Brain (organoid and tissue), 16 donors: ENCODE measurements at places on chromosomes 5 and 9. TPM values are rescaled to one million over a fixed set of nuclear protein-coding genes. Genes with fewer than 3 reads are reported as not detected.

Gene SLC9A3
- polyA plus RNA-seq, result 19.5 TPM

Gene ADAMTS6
- polyA plus RNA-seq, result 0.08 TPM

Gene KCNT1
- polyA plus RNA-seq, result 3.2 TPM

Gene C7
- 3.6 TPM for polyA plus RNA-seq

Gene ESM1
- polyA plus RNA-seq, result 1.3 TPM

Gene CDH9
- polyA plus RNA-seq, result 0.37 TPM

- peak; percentile 90 for DNase-seq
Measured at GRCh38 chr9:118954857-118955256, 414.4 kb downstream of the BRINP1 start.

GRCh38 chr9:91495450-91495849, 71.8 kb upstream of the NFIL3 start:
- no peak for DNase-seq

GRCh38 chr9:131043646-131044045, 34.7 kb downstream of the LAMC3 start:
- no peak for DNase-seq

- no peak for DNase-seq
Measured at GRCh38 chr5:100550531-100551051, 15.4 kb downstream of the FAM174A start.

DNA sequence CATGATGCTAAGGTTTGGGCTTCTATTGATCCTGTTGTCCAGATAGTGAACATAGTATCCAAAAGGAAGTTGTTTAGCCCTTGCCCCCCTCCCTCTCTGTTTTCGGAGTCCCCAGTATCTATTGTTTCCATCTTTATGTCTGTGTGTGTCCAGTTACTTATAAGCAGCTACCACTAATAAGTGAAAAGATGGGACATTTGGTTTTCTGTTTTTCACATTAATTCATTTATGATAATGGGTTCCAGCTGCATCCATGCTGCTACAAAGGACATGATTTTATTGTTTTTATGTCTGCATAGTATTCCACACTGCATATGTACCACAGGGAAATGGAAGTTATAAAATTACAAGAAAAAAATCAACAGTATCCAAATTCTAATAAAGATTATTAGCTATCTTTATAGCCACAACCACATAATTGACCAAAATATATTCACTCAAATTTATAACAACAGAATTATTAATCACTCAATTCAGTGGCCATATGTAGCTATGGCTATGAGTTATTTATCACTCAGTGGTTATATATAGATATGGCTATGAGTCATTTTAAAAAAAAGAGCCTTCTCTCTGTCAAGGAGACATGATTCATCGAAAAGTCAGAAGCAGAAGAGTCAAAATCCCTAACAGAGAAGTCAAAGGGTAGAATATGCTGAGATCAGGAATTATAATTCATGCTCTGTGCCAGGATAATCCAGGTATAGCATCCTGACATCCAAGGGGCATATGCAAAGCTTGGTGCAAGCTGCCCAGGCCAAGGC, 367.5 kb downstream of the DEPDC1B start:
- no peak for DNase-seq

DNA sequence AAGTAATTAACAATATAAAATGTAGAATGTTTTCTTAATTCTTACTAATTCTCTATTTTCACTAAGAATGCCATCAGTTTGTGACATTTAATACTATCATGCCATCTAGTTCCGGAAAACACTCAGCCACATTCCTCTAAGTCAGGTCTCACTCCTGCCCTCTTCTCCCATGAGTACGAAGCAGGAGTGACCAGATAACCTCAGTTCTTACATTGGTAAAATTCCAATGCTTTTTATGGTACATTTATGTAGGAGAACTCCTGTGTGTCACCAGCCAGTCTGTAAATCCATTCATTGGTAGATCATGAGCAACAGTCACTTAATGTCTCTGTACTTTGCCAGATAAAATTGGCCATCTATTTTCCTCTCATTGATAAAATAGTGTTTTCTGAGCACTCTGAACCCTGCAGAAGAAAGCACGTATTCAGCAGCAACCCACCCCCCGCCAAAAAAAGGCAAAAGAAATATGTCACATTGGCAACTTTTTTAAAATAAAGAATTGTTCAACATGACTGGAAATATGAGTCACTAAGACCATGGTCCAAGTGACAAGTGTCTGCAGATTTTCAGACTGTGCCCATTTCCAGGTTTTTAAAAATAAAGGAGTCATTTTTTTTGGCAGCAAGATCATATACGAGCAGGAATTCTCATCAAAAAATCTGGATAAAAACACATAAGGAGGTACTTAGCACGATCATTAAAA, 11.8 kb downstream of the GLIS3 start:
- DNase-seq, result no peak

- no peak for DNase-seq
Measured at GRCh38 chr9:20315677-20316076, 306.6 kb downstream of the MLLT3 start.

DNA sequence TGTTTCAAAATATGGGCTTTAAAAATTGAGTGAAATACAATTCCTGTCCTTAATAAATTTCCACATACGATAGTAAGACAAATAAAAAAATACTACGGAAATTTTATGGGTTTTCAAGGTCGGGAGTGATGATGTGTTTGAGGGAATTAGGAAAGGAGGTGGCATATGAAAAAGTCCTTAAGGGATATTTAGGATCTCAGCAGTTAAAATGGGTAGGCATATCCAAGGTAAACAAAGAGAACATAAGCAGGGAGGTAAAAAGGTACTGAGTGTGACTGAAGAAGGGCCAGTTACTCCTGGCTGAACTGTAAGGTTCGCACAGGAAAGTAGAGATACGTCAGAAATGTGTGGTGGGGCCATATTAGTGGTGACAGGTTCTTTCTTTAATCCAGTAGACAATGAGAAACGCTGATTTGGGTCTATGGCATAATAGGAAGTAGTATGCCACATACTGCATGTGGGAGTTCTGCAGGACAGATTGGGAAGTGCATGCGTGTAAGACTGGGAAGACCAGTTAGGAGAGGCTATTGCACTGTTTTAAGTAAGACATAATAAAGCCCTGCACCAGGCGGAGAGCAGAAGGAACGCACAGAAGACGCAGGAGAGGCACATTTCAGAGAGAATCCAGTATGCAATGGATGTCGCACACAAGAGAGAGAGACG, 937 bp upstream of the HMGCR start:
- peak; percentile 94 for DNase-seq

- no peak for DNase-seq
Measured at GRCh38 chr9:18056993-18057369, 417.0 kb upstream of the ADAMTSL1 start.

DNA sequence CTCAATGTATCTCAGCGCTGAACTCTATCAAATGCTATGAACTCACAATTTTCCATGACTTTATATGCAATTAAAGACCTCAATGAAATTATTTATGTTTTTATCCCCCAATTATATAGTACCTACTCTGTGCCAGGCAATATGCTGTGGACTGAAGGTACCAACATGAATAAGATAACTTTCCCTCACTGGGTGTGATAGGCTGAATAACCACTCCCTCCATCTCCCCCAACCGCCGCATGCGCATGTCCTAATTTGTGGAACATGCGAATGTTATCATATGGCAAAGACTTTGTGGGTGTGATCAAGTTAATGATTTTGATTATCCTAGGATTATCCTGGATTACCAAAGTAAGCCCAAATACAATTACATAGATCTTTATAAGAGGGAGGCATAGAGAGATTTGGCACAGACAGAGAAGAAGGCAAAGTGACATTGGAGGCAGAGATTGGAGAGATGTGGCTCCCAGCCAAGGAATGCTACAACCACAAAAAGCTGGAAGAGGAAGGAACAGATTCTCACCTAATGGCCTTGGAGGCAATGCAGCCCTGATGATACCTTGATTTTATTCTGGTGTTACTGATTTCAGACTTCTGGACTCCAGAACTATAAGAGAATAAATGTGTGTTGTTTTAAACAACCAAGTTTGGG, 149.1 kb upstream of the VCAN start:
- no peak for DNase-seq

DNA sequence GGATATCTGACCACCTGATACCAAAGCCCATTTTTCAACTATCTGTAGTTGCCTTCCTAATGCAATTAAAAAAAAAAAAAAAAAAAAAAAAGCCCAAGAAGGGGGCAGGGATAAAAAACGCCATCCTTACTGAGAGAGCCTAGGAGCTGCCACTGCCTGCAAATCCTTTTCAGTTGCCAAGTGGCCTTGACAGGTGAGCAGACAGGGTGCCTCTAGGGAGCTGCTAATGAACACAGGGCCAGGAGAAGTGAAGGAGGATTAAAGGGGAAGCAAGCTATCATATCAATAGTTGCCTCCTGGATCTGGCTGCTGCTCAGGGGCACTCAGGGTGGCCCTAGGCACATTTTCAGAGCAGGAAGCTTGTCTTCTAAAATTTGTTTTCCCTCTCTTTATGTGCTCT, 547.4 kb downstream of the TLE1 start:
- DNase-seq, result peak; percentile 32

DNA sequence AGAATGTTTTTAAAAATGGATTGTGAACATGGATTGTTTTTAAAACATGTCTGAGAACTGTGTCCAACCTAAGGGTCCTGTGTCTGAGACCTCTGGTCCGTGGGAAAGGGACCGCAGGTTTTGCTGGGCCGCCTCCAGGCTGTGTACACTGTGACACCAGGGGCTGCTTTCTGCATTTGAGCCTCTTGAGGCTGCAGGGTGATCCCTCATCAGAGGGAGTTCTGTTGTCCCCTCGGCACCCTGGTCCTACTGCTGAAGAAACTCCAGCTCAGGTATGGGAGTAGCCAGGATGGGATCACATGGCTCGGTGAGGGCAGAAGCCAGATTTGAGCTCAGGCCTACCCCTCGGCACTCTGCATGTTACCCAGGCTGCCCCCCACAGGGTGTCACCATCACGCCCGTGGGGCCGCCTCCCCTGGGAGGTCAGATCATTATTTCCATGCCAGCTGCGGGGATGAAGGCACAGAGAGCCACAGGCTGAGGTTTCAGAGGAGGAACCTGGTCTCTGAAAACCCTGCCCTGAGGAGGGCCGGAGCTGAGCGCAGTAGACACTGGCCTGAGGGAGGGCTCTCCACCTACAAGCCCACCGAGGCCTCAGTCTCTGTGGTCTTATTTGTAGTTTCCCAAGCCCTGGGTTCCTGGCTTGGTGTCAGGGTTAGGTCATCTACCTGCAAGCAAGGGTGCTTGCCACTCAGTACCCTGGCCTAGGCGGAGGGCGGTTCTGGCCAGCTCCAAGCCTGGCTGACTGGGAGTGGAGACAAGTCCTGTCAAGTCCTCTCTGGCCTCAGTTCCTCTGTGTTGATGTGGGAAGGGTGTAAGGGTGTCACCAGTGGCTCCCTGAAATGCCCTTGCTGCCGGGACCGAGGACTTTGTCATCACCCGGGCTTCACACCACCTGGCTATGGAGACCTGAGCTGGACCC, 2.8 kb downstream of the PRR7 start:
- DNase-seq, result no peak

DNA sequence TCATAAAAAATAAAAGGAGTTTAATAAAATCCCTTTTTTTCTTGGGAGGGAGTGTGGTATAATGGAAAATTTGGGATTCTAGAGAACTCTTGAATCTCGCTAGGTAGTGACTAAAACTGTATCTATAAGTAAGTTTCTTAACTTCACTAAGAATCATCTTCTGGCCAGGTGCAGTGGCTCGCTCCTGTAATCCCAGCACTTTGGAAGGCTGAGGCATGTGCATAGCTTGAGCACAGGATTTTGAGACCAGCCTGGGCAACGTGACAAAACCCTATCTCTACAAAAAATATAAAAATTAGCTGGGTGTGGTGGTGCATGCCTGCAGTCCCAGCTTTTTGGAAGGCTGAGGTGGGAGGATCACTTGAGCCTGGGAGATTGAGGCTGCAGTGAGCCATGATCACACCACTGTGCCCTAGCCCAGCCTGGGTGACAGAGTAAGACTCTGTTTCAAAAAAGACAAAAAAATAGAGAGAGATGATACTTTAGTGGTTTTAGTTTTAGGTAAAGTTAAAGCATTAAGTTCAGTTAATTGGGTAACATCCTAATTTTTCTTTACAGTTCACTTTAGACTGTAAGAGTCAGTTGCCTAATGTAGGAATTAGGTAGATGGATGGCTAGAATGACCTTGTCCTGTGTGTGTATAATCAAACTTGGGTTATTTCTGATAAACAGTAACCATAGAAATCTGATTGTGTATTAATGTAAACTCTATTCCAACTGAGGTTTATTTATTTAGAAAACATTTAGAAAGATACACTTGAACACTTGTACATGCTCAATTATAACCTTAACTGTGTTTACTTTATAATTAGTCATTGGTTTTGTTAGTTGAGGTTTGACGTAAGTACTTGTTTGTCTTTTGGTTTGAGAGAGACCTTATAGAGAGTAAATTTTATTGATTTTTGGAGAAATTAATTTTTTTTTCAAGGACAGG, 17.8 kb downstream of the UNC13B start:
- DNase-seq, result no peak

DNA sequence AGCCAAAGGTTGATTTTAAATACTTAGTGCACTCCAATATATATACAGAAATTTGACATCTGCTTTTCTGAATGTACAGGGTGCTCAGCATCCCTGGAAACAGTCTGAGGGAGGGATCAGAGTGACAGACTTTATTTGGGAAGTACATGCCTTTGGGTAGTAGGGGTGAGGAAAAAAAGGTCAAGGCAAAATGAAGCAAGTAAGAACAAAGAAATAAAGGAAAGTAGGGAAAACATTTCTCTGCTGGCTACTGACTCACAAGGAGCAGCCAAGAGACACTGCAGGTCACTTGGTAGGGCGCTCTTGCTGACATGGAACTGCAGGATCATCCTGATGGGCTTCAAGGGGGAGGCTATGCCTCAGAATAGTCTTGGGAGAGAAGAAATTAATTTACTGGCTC, 380.9 kb downstream of the RAB3C start:
- no peak for DNase-seq

DNA sequence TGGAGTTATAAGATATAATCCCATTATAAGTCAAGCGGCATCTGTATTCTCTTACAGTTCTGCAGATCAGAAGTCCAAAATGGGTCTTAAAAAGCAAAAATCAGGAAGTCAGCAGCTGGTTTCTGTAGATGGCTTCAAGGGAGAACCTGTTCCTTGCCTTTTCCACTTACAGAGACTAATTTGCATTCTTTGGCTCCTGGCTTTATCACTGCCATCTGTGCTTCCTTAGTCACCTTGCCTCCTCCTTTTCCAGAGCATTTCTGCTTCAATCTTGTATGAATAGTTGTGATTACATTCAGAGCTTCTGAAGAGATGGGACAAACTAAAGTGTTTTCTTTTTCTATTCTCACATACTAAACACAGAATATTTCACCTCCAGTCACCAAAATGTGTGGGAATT, 647.3 kb upstream of the GRAMD2B start:
- DNase-seq, result peak; percentile 41
